Naive thymus-derived CD4-positive, alpha-beta T cell (primary cell): ENCODE measurements at places on chromosomes 3 and 15.

GRCh38 chr3:71532639-71533395 is 50.7 kb downstream of the FOXP1 start:
- H3K27me3 ChIP-seq, result no peaks in the 10 kb centered on the region
- H3K27ac ChIP-seq, result no peak overlapping the region
- H3K4me1 ChIP-seq, result no peaks in the 10 kb centered on the region
- H3K36me3 ChIP-seq, result no peaks in the 10 kb centered on the region
- no peak for DNase-seq

DNA sequence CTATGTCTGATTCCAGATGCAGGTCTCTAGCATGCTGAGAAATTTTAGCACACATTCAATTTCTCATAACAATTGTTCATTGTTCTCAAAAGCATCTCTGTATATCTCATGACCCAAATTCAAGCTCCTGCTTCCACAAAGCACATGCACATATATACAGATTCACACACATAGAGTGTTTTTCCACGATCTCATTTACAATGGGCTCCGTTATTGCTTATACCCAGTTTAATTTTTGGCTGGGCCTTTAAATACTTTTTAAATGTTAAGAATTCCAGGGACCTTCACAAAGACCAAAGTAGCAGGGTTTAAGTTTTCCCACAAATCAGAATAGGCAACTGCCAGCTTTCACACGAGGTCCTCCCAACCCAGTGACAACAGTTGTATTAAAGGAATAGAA is 333.5 kb upstream of the SEMA6D start:
- H3K36me3 ChIP-seq, result no peaks in the 10 kb centered on the region
- DNase-seq, result no peak
- H3K4me3 ChIP-seq, result no peak overlapping the region
- no peaks in the 10 kb centered on the region for H3K4me1 ChIP-seq
- no peak overlapping the region for H3K27ac ChIP-seq
- H3K27me3 ChIP-seq, result no peaks in the 10 kb centered on the region

DNA sequence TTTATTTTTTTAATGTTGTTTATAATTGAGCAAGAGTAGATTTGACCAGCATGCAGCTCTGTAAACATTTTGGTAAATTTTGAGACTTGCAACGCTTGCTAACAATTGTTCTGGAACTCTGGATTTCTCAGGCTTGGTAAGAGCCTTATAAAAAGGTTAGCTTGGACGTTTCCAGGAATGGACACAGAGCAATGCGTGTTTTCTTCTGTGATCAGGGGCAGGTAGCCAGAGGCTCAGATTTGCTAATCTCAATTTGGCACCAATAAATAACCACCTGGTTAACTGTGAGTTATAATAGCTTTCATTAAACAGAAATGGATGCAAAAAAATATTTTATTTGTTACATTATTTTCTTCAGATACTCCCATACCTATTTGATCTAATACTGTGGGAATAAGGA is 39.8 kb downstream of the CADM2 start:
- no peaks in the 10 kb centered on the region for H3K4me1 ChIP-seq
- H3K27me3 ChIP-seq, result no peaks in the 10 kb centered on the region
- H3K36me3 ChIP-seq, result no peaks in the 10 kb centered on the region
- no peak overlapping the region for H3K4me3 ChIP-seq
- no peak overlapping the region for H3K27ac ChIP-seq

DNA sequence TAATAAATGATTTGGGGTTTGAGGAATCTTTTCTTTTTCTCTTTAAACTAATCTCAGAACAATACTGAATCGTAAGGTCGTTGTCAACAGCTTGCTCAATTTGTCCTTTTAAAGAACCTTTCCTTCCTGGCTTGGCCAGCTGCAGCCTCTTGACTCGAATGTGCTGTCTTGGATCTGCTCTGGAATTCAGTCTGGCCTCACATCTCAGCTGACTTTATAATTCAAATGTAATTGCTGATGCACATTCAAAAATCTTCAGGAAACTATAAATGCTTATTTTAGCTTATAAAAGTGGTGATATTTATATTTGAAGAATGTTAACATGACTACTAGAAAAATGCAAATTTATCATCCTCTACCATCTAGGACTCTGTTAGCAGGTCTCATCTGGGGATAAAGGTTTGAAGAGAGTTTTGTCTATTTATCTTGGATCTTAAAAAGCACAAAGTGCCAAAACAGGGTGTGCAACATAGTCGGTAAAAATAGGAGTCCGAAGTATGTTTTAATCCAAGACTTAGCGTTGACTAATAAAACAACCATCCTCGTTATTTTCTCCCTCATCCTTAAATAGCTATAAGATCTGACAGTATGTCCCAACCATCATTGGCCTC is 1035.2 kb downstream of the MCTP2 start:
- H3K27ac ChIP-seq, result no peak overlapping the region
- DNase-seq, result no peak
- no peaks in the 10 kb centered on the region for H3K36me3 ChIP-seq
- H3K4me1 ChIP-seq, result no peaks in the 10 kb centered on the region
- H3K4me3 ChIP-seq, result no peak overlapping the region

- H3K4me3 ChIP-seq, result no peak overlapping the region
- no peaks in the 10 kb centered on the region for H3K27me3 ChIP-seq
- H3K36me3 ChIP-seq, result no peaks in the 10 kb centered on the region
These were observed 147.8 kb upstream of the TGFBR2 start for GRCh38 chr3:30458376-30459171.

DNA sequence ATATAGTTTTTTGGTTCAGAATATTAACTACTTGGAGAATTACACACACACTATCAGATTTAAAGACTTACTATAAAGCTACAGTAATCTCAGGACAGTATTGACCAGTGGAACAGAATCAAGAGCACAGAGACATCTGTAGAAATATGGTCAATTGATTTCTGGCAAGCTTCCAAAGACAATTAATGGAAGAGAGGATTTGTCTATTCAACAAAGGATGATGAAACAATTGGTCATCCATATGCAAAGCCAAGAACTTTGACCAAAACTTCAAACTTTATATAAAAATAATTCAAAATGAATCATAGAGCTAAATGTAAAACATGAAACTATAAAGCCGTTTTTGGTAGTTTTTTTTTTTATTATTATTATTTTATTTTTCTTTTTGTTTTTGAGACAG is 29.8 kb upstream of the MB21D2 start:
- no peaks in the 10 kb centered on the region for H3K36me3 ChIP-seq
- H3K27me3 ChIP-seq, result no peaks in the 10 kb centered on the region
- no peak for DNase-seq
- no peak overlapping the region for H3K27ac ChIP-seq
- H3K4me1 ChIP-seq, result no peaks in the 10 kb centered on the region

- no peak for DNase-seq
- H3K27me3 ChIP-seq, result no peaks in the 10 kb centered on the region
- H3K4me1 ChIP-seq, result no peaks in the 10 kb centered on the region
- H3K36me3 ChIP-seq, result peaks cover 5% of the 10 kb centered on the region
- H3K27ac ChIP-seq, result no peak overlapping the region
- no peak overlapping the region for H3K4me3 ChIP-seq
These were observed 10.3 kb downstream of the U2SURP start for GRCh38 chr3:143011705-143012104.

GRCh38 chr3:78029775-78030174 is 989.9 kb downstream of the ROBO2 start:
- H3K4me3 ChIP-seq, result no peak overlapping the region
- no peaks in the 10 kb centered on the region for H3K27me3 ChIP-seq
- no peaks in the 10 kb centered on the region for H3K4me1 ChIP-seq
- H3K27ac ChIP-seq, result no peak overlapping the region
- no peak for DNase-seq

GRCh38 chr3:114928989-114929640 is 218.0 kb downstream of the ZBTB20 start:
- no peaks in the 10 kb centered on the region for H3K27me3 ChIP-seq
- no peak overlapping the region for H3K27ac ChIP-seq
- H3K4me3 ChIP-seq, result no peak overlapping the region
- no peaks in the 10 kb centered on the region for H3K4me1 ChIP-seq

DNA sequence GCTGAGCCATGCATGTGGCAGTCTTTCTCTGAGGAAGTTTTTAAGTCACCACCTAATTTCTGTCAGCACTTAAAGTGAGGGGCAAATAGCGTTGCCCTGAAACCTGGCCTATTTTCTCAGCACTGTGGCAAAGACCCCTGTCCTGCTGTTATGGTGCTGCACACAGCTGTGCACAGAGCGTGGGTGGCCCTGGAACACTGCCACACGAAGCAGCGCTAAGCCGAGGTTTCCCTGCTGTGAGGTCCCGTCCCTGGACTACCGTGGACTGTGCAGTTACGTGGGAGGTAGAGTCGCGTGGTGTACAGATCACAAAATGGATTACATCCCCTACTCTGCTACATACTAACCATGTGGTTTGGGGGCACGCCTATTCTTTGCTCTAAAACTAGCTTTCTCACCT is 101.6 kb upstream of the NR2E3 start:
- H3K36me3 ChIP-seq, result no peaks in the 10 kb centered on the region
- DNase-seq, result no peak
- H3K27ac ChIP-seq, result no peak overlapping the region

DNA sequence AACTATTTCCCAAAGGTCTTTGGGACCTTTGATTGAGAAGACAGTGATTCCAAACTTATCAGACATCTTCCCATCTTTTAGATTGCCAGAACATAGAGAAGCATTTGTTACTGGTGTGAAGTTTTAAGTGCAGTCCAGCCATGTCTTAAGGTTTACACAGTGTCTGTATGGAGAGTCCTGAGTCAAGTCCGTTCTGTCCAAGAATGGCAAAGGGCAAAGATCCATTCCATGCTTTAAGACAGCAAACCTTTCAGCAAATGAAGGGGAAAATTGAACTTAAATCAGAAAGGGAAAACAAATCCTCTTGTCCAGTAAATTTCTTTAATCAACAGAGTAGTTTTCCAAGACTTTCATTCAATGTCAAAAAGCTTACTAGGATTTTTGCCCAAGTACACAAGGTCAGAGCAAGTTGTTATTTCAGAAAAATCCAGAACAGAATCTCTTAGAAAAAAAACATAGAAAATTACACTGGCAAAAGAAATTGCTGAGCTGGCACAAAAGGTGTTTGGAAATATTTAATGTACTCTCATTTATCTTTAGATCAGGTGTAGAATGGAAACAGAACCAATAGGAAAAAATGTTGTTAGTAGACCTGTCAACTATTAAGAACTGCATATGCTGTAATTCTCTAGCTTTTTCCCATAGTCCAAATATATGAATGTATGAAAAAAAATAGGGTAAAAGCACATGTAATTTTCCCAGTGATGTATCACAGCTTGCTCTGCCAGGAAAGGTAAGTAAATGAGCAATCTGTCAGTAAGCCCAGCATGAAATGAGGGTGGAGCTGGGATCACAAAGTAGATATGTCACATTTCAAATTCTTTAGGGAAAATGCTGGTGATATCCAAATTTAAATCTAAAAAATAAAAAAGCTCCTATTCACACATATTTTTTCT is 1099.9 kb downstream of the TUSC7 start:
- no peaks in the 10 kb centered on the region for H3K27me3 ChIP-seq
- H3K27ac ChIP-seq, result no peak overlapping the region
- no peaks in the 10 kb centered on the region for H3K4me1 ChIP-seq

GRCh38 chr3:127689266-127689860 is 16.6 kb downstream of the ABTB1 start:
- H3K4me1 ChIP-seq, result no peaks in the 10 kb centered on the region
- H3K27ac ChIP-seq, result no peak overlapping the region

GRCh38 chr15:55574096-55574495 is 14.0 kb downstream of the PYGO1 start:
- H3K4me1 ChIP-seq, result no peaks in the 10 kb centered on the region
- no peaks in the 10 kb centered on the region for H3K27me3 ChIP-seq
- H3K27ac ChIP-seq, result no peak overlapping the region
- H3K4me3 ChIP-seq, result no peak overlapping the region

GRCh38 chr3:89522155-89522554 is 414.7 kb downstream of the EPHA3 start:
- no peaks in the 10 kb centered on the region for H3K4me1 ChIP-seq
- no peaks in the 10 kb centered on the region for H3K36me3 ChIP-seq
- no peak for DNase-seq
- H3K27me3 ChIP-seq, result no peaks in the 10 kb centered on the region
- H3K27ac ChIP-seq, result no peak overlapping the region
- no peak overlapping the region for H3K4me3 ChIP-seq

GRCh38 chr3:123084192-123084591 is 17.4 kb downstream of the PDIA5 start:
- H3K27me3 ChIP-seq, result no peaks in the 10 kb centered on the region
- no peak for DNase-seq
- no peaks in the 10 kb centered on the region for H3K4me1 ChIP-seq
- H3K27ac ChIP-seq, result no peak overlapping the region
- no peak overlapping the region for H3K4me3 ChIP-seq

- H3K4me3 ChIP-seq, result no peak overlapping the region
- H3K4me1 ChIP-seq, result peaks cover 45% of the 10 kb centered on the region
- H3K27ac ChIP-seq, result peak overlapping the region; percentile 88
- H3K27me3 ChIP-seq, result no peaks in the 10 kb centered on the region
These were observed 1.4 kb upstream of the RFTN1 start for GRCh38 chr3:16514755-16515353.

DNA sequence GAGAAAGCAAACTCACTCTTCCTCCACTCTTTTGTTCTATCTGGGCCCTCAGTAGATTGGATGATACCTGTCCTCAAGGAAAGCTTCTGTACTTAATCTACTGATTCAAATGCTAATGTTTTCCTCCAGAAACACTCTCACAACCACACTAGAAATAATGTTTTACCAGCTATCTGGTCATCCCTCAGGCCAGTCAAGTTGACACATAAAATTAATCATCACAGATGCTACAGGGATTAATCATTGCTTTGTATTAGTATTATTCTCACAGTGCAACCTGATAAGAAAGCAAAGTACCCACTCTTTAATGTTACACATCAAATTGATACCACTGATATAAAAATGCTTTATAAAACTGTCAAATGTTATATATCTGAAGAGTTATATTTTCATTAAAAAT is 52.9 kb upstream of the ARL6 start:
- H3K4me3 ChIP-seq, result no peak overlapping the region
- H3K27ac ChIP-seq, result no peak overlapping the region
- no peak for DNase-seq
- H3K4me1 ChIP-seq, result no peaks in the 10 kb centered on the region
- H3K27me3 ChIP-seq, result no peaks in the 10 kb centered on the region
